Activated CD8-positive, alpha-beta memory T cell treated with anti-CD3 and anti-CD28 coated beads, Interleukin-2, amount 50 U/mL, for 48 hours (primary cell): ENCODE measurements at places on chromosomes 5 and 9.

GRCh38 chr5:121462441-121462840, 389.2 kb upstream of the FTMT start:
- DNase-seq = no peak

DNA sequence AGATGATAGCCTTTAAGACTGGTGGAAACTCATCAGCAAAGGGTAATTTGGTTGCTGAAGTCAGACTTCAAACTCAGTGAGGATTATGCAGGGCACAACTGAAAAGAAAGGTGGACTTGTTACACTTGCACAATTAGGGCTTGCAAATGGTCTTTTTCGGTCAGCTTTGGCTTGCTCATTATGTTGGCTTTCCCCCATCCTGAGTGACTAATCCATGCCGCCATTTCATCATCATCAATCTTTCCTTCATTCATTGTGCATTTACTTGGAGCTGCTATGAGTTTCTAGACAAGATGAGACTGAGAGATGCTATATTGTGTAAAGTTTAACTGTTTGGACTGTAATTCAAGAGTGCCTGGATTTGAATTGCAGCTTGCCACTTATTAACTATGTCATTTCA, 134.8 kb upstream of the PPP1R2B start:
- DNase-seq = no peak

DNA sequence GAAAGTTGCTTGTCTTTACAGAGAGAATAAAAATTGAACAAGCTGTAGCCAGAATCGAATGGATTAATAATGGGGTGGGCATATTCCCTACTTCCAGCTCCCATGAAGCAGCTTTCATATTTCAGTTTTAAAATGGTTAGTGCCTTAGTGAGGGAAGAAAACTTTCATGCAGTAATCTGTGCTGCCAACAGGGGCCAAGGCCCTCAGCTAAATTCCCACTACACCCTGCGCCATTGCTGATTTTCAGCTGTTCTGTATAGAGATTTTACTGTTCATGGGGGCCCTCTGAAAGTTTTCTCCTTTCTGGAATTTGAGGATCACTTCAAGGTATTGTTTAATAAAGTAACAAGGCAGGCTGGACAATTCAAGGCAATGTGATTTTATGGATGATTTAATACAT, 58.2 kb downstream of the CAST start:
- DNase-seq = no peak

GRCh38 chr5:10695759-10696543, 65.1 kb downstream of the DAP start:
- no peak for DNase-seq

GRCh38 chr9:127835991-127836516, 18.4 kb downstream of the ENG start:
- peak; percentile 69 for DNase-seq

DNA sequence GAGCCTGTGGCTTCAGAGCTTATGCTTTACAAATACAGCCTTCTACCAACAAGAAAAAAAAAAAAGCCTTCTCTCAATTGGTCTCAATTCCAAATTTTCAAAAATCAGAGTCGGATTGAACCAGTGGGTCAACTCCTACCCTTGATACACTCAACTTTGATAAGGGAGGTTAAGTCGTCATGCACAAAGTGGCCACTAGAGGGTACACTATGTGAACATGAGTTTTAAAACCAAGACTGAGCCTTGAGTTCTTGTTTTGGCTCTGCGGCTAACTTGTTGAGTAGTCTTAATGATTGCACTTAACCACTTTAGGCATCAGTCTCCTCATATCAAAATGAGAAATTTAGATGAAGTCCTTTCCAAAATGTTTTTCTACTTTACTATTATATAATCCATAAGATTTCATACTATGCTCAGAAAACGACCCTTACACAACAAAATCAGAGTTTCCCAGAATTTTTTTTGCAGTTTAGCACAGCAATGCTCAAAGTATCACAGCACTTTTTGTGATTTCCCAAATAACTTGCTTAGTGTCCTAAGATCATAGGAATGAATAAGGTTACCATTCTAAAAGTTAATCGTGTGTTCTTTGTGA, 92.9 kb upstream of the MTAP start:
- peak; percentile 82 for DNase-seq

GRCh38 chr5:1156033-1156753, 44.3 kb upstream of the SLC12A7 start:
- no peak for DNase-seq

GRCh38 chr9:98158071-98158831, 34.2 kb downstream of the CORO2A start:
- DNase-seq = no peak

DNA sequence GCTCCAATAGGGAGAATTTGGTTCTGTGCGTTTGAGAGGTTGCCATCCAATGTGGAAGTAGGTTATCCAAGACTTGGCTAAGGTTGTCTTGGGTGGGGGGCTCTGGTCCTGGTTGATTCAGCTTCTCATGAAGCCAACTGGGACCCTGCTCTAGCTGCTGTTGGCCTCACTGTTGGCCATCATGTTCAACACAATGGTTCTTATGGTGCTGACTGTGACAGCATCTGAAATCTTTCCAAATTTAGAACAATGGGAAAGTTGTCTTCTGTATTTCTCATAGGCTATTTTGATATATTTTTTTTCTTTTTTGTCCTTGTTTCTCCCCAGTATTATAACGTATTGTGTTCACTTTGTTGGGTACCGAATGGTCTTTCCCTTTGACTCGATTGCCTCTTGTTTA, 71.9 kb downstream of the GDNF start:
- DNase-seq = no peak

DNA sequence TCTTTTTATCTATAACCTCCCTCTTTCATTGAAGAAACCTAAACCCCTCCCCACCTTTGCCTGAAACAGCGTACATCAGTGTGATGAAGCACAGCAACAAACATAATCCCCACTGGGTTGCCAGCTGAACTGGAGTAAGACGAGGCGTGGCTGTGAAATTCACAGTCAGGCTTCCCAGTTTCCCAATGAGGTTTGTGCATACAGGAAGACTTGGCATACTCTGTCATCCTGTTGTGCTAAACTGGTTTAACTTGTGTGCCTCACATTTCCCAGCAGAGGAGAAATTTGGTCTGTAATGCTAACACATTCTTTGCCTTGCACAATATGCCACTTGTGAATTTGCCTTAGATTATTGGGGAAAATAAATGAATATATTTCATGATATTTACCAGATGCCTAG, 121.5 kb downstream of the SV2C start:
- no peak for DNase-seq

DNA sequence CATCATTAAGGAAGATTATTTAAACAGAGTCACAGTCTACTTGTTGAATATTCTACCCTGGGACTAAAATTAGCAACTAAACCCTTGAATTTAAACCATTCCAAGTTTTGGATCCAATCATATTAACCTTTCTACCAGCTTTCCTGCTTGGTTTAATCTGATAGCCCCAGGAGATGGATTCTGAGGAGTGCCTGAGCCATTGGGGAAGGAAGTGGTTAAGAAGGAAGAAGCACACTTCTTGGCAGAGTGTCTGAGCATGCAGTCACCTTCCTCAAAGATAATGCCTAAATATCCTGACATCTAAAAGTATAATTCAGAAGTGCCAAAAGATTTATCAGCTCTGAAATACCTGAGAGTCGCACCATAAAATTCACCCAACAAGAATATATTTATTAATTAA, 74.1 kb upstream of the SNCAIP start:
- no peak for DNase-seq

GRCh38 chr9:129368444-129368978, 190.4 kb upstream of the IER5L start:
- DNase-seq = no peak

- no peak for DNase-seq
Observed at GRCh38 chr5:175853573-175854230, 17.7 kb upstream of the CPLX2 start.

- DNase-seq = no peak
Observed at GRCh38 chr5:156000115-156000514, 326.8 kb upstream of the SGCD start.

- no peak for DNase-seq
Observed at GRCh38 chr9:117043159-117043558, 356.1 kb downstream of the TRIM32 start.

GRCh38 chr5:8474569-8474930, 605.6 kb downstream of the MTRR start:
- no peak for DNase-seq

DNA sequence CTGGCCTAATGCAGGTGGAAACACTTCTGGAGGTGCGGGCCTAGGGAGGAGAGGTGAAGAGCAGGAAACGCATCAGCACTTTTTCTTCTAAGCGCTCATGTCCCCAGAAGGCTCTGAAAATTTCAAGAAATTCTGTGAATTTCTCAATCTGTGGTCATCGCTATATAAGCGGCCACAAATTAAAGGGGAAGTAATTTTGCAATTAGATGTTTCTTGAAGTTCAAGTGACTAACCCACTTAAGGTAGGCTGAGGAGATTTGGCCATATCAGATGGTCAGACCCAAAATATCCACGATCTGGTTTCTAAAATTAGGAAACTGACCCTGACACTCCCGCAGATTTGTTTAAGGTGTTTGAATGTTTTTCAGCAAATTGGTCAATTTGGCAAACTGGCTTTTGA, 16.6 kb upstream of the HMGCR start:
- no peak for DNase-seq

DNA sequence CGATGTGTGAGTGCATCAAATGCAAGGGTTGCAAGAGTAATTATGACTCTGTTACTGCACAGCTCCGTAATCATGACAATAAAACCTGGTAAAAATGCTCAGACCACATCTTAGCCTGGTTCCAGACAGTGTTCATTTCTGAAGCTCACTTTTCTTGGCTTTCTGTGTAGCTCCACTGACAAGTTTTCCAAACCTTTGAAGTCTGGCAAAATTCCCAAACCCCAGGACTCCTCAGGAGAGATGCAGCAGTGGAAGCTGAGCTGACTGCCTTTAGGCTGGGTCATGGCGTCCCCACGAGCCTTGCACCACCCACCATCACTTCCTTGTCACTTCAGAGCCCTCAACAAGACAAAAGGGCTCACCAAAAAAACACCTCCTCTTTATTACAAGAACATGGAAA, 131.6 kb upstream of the TAS2R1 start:
- no peak for DNase-seq

GRCh38 chr5:16507716-16508115, 42.1 kb upstream of the ZNF622 start:
- no peak for DNase-seq

GRCh38 chr5:7492371-7492770, 96.4 kb downstream of the ADCY2 start:
- DNase-seq = no peak

GRCh38 chr5:177528631-177529030, 11.9 kb upstream of the DDX41 start:
- DNase-seq = no peak

DNA sequence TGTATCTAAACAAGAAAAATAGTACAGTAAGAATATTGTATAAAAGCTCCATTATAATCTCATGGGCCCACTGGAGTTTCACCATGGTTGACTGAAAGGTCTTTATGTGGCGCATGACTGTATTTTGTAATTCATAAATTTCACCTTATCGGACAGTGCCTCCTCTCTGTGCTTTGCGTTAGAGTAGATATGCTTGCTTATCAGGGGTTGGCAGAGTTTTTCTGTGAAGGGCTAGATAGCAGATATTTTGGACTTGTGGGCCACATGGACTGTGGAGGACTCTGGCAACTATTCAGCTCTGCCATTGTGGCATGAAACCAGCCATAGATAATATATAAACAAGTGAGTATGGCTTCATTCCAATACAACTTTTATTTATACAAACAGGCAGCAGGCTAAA, 23.2 kb downstream of the GAPVD1 start:
- no peak for DNase-seq
